ENCODE measurements at places on chromosomes 3 and 15.

DNA sequence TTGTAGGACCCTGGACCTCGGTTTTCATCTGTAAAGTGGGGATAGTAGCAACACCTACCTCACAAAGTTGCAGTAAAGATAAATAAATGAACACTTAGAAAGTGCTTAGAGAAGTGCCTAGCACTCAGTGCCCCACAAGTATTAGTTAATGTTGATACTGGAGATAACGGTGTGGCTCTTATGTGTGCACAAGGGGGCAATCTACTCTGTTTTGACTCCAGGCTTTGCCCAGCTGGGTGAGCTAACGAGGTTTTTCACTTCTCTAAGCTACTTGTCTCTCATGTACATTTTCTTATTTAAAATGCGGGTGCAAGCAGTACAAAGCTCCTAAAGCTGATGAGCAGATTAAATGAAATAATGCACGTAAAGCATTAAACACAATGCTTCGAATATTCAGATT is 193.5 kb upstream of the ICE2 start:
- DNase-seq = no peak

GRCh38 chr3:39149059-39149455 is 4.3 kb downstream of the CSRNP1 start:
- peak; percentile 34 for DNase-seq

DNA sequence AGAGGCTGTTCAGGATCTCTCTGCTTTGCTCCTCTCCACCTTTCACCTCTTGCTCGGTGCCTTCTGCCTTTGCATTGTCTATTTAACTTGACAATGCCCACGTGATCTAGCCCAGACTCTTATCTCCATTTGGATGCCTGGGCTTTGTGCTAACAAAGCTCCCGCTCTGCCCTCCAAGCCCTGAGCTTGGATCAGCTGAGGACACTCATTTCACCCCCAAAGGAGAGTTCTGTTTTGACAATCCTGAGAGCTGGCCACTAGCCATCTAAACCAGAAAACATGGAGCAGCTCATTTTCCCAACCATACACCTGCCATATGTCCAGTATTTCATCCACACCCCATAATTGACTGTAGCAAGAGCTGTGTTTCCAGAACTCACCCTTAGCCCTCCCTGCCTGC is 12.8 kb downstream of the GPR176 start:
- no peak for DNase-seq

- DNase-seq = no peak
These were observed 84.2 kb upstream of the ZNF280D start for GRCh38 chr15:56817321-56818080.

- DNase-seq = no peak
These were observed 70.5 kb downstream of the CHL1 start for GRCh38 chr3:267101-267500.

- DNase-seq = no peak
These were observed 104.7 kb upstream of the ADPGK start for GRCh38 chr15:72888211-72888610.

DNA sequence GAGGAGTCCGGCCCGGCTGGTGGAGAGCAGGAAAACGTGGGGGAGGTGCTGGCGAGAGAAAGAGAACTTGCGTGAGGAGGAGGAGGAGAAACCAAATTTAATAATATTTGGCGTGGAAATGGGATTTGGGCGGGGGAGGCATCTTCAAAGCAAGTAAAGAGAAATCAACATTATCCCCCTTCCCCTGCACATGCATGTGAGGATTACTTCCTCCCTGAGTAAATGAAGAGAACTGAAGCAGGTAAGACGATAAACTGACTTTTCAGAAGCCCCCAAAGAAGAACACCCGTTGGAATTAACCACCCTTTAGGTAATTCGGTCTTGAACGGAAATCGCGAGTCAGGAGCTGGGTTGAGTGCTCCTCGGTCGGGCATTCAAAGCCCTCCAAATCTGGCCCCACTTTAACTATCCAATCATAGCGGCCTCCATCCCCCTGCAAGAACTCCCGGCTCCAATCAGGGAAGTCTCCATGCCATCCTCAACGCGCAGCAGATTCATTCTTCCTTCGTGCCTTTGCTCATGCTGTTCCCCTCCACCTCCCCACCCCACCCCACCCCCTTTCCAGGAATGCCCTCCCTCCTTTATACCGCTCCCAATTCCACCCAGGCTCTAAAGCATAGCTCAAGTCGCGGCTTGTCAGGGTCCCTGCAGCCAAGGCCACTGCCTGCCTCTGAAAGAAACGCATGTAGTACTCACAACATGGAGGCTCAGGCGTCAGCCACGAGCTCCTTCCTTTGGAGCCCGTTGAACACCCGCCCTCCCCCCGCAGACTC is 545 bp upstream of the RFX7 start:
- DNase-seq = peak; percentile 68

Data from GM20000 (cell line).